ENCODE measurements at places on chromosomes 5 and 9. TPM values are rescaled to one million over a fixed set of nuclear protein-coding genes. Genes with fewer than 3 reads are reported as not detected.

- no peak for DNase-seq
These were observed 1.9 kb downstream of the CERT1 start for GRCh38 chr5:75509546-75509945.

DNA sequence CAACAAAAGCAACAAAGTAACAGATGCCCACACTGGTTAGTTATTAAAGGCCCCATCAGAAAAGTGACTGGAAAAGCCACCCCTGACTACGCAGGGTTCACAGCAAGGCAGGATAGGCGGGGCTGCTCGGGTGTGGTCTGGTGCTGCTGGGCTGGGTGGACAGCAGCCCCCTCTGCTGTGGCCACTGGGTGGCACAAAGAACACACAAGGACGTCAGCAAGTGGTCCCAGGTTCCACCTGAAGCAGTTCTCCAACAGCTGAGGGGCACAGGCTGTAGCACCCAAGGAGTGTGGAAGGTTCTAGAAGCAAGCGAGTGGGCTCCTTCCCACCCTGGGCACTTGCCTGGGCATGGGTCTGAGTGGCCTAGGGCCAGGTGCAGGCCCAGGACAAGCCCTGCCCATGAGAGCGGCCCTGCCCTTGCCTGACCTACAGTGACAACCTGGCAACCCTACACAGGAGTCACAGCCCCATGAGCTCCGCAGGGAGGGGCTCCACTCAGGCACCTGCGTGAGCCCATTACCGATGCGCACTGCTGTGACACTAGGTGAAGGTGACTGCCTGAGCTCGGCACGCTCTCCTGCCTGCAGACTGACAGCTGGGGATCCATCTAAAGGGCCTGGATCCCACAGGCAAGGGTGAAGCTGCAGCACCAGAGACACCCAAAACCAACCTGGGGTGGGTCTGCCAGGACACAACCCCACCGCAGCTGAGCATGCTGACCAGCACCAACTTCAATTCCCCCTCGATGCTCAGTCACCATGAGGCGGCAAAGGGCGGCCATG lies 8.1 kb downstream of the BRD9 start:
- no peak for DNase-seq

SLC34A3 gene
- total RNA-seq: not detected

LHX2 gene
- total RNA-seq: 0.74 TPM

C9 gene
- total RNA-seq: not detected

GRCh38 chr9:127346584-127346983 lies 50.4 kb upstream of the SLC2A8 start:
- no peak for DNase-seq

DNA sequence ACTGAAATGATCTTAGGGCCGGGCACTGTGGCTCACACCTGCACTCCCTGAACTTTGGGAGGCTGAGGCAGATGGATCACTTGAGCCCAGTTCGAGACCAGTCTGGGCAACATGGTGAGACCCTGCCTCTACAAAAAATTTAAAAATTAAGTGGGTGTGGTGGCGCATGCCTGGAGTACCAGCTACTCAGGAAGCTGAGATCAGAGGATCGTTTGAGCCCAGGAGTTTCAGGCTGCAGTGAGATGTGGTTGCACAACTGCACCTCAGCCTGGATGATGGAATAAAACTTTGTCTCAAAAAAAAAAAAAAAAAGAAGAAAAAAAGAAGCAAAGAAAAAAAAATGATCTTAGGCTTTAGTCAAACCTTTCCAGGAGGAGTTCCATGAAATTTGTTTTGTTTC lies 41.8 kb downstream of the MEF2C start:
- DNase-seq: no peak

B4GALT7 gene
- 46.5 TPM for total RNA-seq

IL13 gene
- not detected for total RNA-seq

GRCh38 chr9:106897751-106898150 lies 34.8 kb downstream of the ZNF462 start:
- DNase-seq: no peak

DNA sequence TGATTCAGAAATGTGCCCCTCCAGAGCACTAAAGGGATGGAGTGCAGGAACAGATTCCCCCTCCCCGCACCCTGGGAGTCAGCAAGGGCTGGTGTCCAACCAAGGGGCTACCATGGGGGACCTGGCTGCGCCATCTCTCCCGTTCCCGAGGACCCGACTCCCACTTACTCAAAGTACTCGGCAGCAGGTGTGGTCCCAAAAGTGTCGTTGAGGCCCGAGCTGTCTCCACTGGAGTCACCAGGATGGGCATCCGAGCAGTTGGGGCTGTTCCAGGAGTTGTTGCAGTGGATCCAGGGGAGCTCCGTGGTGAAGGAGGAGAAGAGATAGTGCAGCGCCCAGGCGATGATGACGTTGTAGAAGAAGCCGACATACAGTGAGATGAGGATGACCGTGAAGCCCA lies 12.9 kb downstream of the SLC6A3 start:
- DNase-seq: no peak

Data from MG63 (cell line).